GM23338 (cell line): ENCODE measurements at places on chromosomes 5 and 9.

- no peaks in the 10 kb centered on the region for H3K27me3 ChIP-seq
- H3K36me3 ChIP-seq = no peaks in the 10 kb centered on the region
- no peak overlapping the region for H3K4me3 ChIP-seq
- no peak overlapping the region for H3K27ac ChIP-seq
Measured at GRCh38 chr5:56802205-56802604, 13.1 kb upstream of the MAP3K1 start.

- H3K4me3 ChIP-seq = no peak overlapping the region
- no peak overlapping the region for H3K27ac ChIP-seq
- no peak for DNase-seq
- H3K27me3 ChIP-seq = no peaks in the 10 kb centered on the region
Measured at GRCh38 chr9:2725126-2725525, 7.8 kb downstream of the KCNV2 start.

- DNase-seq = no peak
- H3K4me1 ChIP-seq = peaks cover 9% of the 10 kb centered on the region; the same call in 1 of the 2 replicates
- H3K27me3 ChIP-seq = no peaks in the 10 kb centered on the region
- H3K36me3 ChIP-seq = no peaks in the 10 kb centered on the region
Measured at GRCh38 chr5:172097356-172097755, 90.7 kb downstream of the STK10 start.

GRCh38 chr9:85432599-85432998 lies 309.2 kb downstream of the AGTPBP1 start:
- no peak overlapping the region for H3K4me3 ChIP-seq
- no peak overlapping the region for H3K27ac ChIP-seq

DNA sequence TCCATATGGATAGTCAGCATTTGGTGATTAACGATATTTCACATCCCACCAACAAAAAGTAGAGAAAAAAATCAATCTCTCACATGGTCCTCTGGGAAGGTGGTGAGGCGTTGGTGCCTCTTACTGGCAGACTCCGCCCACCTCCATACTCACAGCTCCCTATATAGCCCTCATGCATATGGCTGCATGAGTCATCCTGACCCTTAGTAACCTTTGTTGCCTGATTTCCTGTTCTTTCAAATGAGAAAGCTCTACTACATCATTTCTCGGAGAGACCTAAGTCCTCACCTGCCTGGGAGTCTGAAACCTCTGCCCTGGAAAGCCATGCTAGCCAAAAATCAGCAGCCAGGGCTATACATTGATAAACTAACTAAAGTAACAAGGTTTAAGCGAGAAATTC lies 33.3 kb upstream of the ABCA1 start:
- H3K36me3 ChIP-seq = no peaks in the 10 kb centered on the region
- H3K27ac ChIP-seq = peak overlapping the region; percentile 64
- H3K27me3 ChIP-seq = no peaks in the 10 kb centered on the region
- peak overlapping the region; percentile 1; the same call in 1 of the 2 replicates for H3K4me3 ChIP-seq
- H3K4me1 ChIP-seq = peaks cover 25% of the 10 kb centered on the region

DNA sequence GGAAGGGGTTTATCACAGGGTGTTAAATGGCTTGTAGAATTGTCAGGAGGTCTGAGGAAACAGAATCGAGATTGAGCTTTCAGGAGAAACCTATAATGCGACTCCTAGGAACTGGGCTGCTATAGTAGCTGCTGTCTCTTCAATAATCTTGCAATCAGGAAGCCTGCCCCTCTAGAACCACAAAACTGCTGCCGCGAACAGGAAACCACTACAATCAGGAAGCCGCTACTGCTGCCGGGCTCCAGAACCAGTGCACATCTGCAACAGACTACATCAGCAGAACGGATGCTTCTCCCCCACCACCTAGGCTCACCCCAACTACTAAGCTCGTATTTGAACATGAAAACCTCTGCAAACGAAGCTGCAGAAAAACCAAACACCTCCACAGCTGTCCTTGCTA lies 31.6 kb downstream of the TNFSF8 start:
- no peaks in the 10 kb centered on the region; the same call in 1 of the 2 replicates for H3K4me1 ChIP-seq
- no peak for DNase-seq
- H3K27ac ChIP-seq = no peak overlapping the region
- H3K4me3 ChIP-seq = no peak overlapping the region

DNA sequence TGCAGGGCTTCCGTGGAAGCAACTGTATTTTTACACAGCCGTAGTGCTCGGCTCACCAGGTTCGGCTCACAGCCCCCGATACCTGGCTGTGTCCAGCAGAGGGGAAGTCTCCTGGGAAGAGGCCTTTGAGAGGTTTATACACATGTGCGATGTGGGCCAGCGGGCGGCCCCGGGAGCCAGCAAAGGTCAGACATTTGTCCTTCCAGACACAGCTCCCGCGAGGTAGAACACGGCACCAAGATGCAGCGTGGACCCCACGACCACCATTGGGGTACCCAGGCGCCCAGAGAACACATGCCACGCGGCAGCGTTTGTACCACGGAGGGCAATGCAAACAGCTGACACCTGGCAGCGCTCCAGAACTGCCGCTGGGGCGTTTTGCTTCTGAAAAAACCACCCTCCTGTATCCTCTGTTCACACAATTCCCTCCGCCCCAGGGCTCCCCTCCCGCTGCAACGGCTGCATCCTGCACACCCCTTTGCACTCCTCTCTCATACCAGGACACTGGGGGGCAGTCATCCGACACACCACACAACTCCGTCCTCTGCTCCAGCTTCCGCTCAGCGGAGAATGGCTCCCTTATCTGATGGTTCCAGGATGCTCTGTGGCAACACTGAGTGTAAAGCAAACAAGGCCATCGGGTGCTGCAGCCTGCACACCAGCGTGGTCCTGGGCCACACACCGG lies 235.3 kb downstream of the SYK start:
- peaks cover 4% of the 10 kb centered on the region; the same call in 1 of the 2 replicates for H3K4me1 ChIP-seq
- DNase-seq = peak; percentile 80
- no peak overlapping the region for H3K4me3 ChIP-seq
- H3K27ac ChIP-seq = no peak overlapping the region
- H3K27me3 ChIP-seq = no peaks in the 10 kb centered on the region
- H3K36me3 ChIP-seq = no peaks in the 10 kb centered on the region

DNA sequence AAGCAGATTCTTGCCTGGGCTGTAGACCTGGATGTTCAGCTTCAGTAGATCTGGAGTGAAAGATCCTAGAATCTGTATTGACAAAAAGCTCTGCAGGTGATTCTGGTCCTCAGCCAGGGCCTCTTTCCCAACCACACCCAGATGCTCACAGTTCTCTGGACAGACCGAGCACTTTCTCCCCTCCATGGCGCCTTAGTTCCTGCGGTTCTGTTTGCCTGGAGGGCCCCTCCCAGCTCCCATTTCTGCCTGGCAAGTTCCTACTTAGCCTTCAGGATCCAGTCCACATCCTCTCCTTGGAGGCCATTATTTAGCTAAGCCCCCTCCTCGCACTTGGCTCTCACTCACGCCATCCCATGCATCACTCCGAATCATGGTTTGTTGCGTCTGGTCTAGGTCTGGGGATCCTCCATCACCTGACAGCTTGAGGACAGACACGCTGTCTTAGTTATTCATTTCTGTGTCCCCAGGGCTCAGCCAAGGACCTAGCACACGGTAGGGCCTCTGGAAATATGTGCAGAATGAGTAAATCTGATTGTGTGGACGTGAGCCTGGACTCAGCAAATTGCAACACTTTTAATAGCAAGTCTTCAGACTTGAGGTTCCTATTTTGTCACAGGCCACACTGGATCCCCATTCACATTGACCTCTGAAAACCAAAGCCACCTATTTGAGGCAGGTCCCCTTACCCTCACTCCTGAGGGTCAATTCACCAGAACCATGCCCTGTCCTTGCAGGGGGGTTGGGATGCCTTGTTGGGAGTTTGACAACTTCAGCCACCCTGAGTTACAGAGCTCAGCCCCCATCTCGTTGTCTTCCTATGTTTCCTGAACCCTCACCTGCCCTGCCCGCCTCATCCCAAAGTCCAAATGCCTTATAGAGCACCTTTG lies 50.7 kb downstream of the COL15A1 start:
- no peaks in the 10 kb centered on the region for H3K36me3 ChIP-seq
- H3K27ac ChIP-seq = no peak overlapping the region
- DNase-seq = no peak

DNA sequence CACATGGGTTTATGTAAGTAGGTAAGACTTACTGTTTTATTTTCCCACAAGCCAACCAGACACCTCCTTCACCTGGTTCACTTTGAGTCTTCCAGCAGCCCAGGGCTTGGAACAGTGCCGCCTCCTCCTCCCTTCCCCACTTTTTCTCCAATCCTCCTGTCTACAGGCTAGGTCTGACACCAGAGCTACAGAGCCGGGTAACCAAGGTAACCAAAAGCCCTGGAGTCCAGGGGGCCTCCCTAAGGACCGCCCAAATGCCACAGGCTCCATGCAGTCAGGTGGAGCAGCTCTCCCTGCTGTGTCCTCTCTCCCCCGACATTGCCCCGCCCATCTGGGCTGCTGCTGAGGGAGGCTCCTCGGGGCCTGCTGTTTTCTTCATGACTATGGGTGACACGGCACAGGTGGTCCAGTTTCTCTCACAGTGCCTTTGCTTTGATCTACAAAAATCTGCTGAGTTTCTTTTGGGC lies 138.0 kb upstream of the EFNA5 start:
- no peaks in the 10 kb centered on the region for H3K27me3 ChIP-seq
- H3K4me1 ChIP-seq = peaks cover 67% of the 10 kb centered on the region
- peak overlapping the region; percentile 28 for H3K4me3 ChIP-seq
- H3K27ac ChIP-seq = peak overlapping the region; percentile 75
- H3K36me3 ChIP-seq = no peaks in the 10 kb centered on the region

DNA sequence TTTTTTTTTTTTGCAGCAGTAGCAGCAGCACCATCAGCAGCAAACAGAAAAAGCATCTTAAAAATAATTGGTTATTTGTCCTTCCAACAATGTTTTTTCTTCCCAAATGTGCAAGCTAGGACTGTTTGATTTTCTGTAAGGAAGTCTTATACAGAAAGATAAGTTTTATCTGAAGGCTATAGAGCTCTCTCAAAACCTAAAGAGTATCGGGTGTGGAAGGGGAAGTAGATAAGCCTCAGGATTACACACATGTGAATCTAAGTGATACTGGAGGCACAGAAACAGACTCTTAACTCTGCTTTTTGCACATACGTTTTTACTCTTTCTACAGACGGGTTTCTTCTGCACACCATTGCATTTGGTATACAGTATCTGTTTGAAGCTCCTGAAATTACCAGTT lies 184.4 kb upstream of the FTMT start:
- no peaks in the 10 kb centered on the region for H3K27me3 ChIP-seq
- no peak overlapping the region for H3K4me3 ChIP-seq
- no peaks in the 10 kb centered on the region for H3K36me3 ChIP-seq

DNA sequence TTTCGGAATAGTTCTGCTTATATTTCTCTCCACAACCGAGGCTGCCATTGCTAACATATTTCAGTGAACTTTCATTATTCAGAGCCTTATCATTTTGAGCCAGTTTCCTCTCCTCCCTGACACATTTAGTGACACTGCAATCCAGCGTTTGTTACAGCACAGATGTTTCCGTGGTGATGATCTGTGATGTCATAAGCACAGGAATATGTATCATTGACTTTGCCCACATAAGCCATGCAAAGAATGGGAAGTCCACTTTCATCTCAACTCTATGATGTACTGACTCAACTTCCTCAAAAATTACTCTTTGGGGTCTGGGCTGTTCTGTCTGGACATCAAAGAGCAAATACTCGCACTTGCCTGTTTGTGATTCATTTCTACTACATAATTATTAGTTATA lies 291.8 kb downstream of the EBF1 start:
- H3K27me3 ChIP-seq = no peaks in the 10 kb centered on the region
- H3K4me1 ChIP-seq = peaks cover 13% of the 10 kb centered on the region
- no peak for DNase-seq
- no peaks in the 10 kb centered on the region for H3K36me3 ChIP-seq
- H3K4me3 ChIP-seq = no peak overlapping the region

DNA sequence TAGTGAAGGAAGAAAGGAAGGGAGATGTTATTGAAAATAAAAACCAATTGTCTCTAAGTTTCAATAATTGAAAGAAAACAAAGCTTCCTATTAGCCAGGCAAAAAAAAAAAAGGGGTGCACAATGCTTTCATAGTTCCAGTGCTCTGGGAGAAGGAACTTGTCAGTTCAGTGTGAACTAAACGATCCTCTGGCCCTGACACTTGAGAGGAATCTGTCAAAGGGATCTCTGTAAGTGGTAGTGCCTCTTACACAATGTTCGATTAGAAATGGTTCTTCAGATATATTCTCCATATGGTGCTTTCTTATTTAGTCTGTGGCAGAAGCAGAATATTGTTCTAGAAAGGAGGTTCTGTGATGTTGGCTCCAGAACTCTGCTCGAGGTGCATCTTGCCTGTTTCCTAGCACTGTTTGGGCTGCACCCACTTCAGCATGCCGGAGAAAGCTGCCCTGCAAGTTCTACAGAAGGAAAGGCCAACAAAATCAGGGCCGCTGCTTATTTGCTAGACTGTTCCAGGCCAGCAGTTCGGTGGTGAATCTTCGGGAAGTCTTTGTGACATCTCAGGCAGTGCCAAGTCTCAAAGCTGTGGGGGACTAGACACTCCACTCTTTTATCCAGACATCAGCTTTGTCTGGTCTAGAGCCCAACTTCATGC lies 90.9 kb downstream of the PIK3R1 start:
- no peak overlapping the region for H3K4me3 ChIP-seq
- no peaks in the 10 kb centered on the region for H3K27me3 ChIP-seq
- H3K4me1 ChIP-seq = no peaks in the 10 kb centered on the region
- H3K27ac ChIP-seq = no peak overlapping the region
- DNase-seq = no peak

DNA sequence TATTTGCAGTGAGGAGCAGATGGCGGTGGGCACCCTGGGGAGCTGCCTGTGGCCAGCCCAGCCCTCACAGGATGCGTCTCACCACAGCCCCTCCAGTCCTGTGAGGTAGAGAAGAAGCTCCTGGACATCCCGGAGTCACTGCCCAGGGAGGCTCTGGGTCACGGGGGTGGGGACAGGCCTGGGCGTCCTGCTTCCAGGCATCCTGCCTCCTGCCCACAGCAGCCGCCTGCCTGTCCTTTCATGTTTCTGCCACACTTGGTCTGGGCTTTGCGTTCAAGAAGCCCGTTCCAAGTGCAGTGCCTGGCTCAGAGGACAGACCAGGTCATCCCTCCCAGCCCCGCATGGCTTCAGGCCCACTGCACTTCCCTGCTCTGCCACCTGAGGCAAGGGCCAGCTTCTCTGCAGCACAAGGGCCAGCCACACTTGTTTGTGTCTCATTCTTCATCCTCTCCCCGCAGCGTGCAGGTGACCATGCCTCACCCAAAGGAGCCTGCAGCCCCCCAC lies 38.2 kb downstream of the ZDHHC11B start:
- DNase-seq = no peak
- no peaks in the 10 kb centered on the region for H3K36me3 ChIP-seq
- no peaks in the 10 kb centered on the region for H3K27me3 ChIP-seq
- H3K4me3 ChIP-seq = no peak overlapping the region
- H3K4me1 ChIP-seq = no peaks in the 10 kb centered on the region
- no peak overlapping the region for H3K27ac ChIP-seq

GRCh38 chr9:35136866-35137265 lies 21.2 kb upstream of the ATOSB start:
- DNase-seq = no peak
- no peaks in the 10 kb centered on the region for H3K4me1 ChIP-seq
- no peaks in the 10 kb centered on the region for H3K27me3 ChIP-seq
- no peak overlapping the region for H3K4me3 ChIP-seq
- H3K36me3 ChIP-seq = 0 out of 2 replicates have a peak, but pooled peaks cover 3% of the 10 kb centered on the region

- H3K4me1 ChIP-seq = peaks cover 71% of the 10 kb centered on the region
- no peaks in the 10 kb centered on the region for H3K27me3 ChIP-seq
- H3K4me3 ChIP-seq = no peak overlapping the region
- H3K36me3 ChIP-seq = no peaks in the 10 kb centered on the region
Measured at GRCh38 chr9:110125207-110125751, 82.7 kb downstream of the C9orf152 start.
